ENCODE measurements at places on chromosomes 11 and 22.

DNA sequence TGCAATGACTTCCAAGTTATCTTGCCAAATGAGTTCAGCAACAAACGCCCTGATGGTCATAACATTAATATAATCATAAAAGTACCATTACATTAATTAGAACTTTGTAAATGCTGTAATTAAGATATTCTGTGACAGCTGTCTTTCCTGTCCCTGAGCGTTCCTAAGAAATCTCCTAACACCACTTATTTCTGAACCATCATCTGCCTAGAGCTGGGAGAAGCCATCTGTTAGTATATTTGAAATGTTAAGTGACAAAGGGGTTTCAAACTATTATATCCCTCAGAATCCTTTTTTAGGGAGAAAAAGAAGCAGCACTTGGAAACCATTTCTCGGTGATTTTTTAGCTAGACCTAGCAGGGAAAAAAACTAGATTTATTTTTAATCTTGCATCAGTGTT is 657.5 kb downstream of the FAM181B start:
- DNase-seq = no peak

DNA sequence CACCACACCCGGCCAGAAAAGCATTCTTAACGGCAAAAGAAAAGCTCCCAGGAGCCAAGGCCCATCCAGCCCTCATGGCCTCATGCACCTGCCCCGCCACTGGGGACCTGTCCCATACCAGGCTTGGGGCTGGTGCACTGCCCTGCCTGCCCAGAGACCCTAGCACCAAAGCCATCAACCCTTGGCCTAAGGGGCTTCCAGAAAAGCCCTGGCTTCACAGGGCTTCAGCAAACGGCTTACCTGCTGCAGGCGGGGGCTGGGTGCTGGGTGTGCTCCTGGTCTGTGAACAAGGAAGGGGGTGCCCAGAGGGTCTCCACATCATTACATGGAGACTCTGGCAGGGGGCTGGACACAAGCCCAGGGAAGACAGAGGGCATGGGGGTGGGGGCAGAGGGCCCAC is 89.5 kb downstream of the CELSR1 start:
- no peak for DNase-seq

- DNase-seq = no peak
Measured at GRCh38 chr11:110764485-110764884, 52.2 kb upstream of the ARHGAP20 start.

DNA sequence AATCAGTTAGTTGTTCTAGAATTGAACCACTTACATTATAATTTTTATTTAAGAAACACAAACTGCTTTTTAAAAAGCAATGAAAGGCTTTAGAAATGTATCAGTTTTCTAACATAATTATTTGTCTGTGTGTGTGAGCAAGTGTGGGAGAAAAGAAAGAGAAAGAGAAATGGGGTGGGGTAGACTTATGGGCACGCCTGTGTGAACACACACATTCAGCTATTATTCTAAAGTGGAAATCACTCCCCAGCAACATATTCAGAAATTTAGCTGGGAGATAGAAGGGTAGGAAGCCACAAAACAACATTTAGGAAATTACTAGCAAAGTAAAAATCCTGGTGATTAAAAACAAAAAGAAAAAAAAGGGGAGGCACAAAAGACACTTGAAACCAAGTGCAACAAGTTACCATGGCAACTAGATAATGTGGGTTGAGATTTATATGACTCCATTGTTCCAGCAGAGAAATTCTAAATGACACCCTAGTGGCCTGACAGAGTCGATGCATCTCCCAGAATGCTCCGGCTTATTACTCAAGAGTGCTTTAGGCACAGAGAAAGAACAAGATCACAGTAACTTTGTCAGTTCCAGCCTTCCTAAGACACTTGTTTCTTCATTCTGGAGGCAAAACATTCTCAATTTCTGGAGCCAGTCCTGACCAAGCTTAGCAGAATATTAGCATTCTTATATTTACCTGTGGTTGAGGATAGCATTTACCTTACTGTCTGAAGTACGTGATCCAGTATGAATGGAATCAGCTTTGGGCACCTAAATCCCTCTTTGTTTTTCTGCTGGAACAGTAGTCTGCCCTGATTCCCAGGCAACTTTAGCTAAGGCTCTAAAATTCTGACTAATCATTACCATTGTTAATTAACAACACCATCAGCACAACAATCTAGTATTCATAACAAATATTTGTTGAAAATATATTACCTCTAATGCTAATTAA is 444.4 kb downstream of the DLG2 start:
- no peak for DNase-seq

- DNase-seq = no peak
Measured at GRCh38 chr11:128179039-128179438, 408.3 kb downstream of the ETS1 start.

GRCh38 chr11:12161603-12162350 is 51.4 kb downstream of the MICAL2 start:
- DNase-seq = no peak

DNA sequence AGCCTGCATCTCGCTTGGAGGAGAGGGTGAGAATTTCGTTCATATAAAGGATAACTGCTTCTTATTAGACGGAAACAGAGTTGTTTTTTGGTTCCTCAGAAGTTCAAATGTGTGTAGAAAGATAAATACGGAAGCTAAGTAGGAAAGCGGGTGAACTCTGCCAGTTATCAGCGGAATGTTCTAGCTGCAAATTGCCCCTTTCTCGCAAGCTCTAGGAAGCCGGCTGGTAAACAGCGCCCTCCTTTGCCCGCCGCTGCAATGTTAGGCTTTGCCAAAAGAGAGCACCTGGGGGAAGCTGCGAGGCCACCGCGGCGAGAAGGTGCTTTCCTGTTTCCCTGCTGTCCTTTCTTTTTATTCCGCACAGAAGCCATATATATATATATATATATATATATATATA is 67.0 kb downstream of the IGLL5 start:
- peak; percentile 90 for DNase-seq

- DNase-seq = no peak
Measured at GRCh38 chr11:102457865-102458264, 5.3 kb upstream of the TMEM123 start.

GRCh38 chr11:130781931-130782330 is 134.3 kb downstream of the SNX19 start:
- DNase-seq = no peak

GRCh38 chr11:118151431-118151830 is 1.2 kb downstream of the SCN4B start:
- no peak for DNase-seq

GRCh38 chr11:120066738-120067437 is 71.0 kb downstream of the TRIM29 start:
- DNase-seq = no peak

DNA sequence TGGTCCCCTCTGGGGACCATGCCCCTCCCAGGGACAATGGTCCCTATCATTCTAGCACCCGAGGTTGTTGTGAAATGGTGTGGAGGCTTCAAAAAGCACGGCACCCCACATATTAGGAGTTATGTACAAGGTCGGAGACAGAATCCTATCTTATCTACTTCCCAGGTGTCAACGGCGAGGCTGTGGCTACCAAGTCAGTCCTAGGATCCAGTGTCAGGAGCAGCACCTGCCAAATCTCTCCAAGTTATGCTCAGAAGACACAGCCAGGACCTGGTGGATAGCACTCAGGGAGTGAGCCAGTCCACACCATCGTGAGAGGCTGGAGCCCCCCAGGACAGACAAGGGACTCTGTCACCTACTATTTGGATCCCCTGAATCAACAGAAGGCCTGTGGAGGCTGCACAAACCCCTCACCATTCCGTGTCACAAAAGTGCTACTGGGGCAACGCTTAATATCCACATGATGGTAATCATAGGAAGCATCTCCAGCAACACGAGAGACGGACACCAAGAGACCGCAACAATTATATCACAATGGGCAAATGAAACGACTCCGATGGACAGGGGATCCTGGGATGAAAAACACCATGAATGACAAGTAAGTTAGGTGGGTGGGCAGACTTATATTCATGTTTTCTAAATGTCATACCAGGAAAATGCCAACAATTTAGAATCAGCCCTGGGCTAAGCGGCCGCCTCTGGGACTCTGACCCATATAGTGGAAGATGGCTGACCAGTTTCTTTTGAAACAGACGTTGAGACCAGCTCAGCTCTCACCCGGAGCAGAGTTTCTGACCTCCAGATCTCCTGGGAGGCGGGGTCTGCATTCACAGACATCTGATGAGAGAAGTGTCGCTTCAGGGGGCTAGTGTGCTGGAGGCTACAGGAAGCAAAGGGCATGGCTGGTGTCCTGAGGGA is 108.4 kb downstream of the MED15 start:
- no peak for DNase-seq

DNA sequence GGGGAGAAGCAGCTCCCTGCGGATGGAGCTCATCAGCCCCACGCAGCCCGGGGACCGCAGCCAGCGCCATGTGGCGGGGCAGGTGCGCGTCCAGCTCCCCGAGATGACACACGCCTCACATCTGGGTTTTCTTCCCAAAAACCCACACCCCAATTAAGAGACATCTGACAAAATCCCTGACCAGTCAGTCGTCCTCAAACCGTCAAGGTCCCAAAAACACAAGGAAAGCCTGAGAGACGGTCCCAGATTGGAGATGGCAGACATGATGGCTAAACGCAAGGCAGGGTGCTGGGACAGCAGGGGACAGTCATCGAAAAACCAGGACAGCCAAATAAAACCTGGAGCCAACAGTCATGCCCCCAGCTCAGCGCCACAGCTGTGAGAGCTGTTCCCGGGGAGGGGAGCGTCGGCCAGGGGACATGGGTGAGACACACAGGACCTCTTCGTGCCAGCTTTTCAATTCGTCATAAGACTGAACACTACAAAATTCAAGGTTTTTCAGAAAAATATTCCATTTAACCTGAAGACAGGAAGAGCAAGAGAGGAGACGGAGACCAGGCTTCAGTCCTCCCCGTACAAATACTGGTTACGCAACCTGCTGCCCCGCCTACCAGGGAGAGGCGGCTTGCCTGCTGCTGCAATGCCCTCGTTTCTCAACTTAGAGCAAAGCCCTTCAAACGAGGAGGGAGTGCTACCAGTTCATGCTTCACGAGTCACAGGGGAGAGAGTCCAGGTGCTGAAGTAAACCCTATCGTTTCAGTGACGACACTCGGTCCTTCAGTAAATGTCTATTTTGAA is 10.5 kb downstream of the TOLLIP start:
- DNase-seq = peak; percentile 90

DNA sequence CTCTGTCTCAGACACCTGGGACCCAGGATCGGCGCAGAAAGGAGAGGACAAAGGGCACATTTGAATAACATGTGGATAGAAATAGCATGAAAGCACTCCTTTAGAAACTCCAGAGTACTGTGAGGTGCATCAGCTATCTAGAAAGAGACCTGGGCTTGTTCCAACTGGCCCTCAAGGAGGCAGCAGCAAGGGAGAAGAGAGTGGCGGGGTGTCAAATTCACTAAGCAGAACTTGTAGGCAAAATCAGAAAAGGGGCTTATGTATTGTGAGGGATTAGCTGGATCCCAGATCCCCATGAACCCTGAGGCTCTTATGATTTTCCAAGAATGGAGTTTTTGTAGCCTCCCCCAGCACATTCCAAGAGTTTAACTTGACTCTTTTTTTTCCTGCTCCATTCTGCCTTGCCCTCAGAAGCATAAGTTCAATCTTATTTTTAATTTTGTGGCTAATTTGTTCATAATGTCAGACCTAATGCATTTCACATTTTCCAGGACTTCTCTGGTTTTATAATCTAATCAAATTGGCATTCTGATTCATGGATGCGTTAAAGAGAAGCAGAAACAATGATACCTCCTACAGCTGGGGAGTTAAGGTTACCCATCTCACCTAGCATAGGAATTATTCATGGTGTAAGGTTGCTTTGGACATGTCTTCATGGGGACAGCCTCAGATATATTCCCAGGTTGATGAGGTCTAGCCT is 33.6 kb downstream of the USH1C start:
- DNase-seq = no peak

GRCh38 chr11:120289426-120289825 is 35.7 kb upstream of the TLCD5 start:
- DNase-seq = no peak

DNA sequence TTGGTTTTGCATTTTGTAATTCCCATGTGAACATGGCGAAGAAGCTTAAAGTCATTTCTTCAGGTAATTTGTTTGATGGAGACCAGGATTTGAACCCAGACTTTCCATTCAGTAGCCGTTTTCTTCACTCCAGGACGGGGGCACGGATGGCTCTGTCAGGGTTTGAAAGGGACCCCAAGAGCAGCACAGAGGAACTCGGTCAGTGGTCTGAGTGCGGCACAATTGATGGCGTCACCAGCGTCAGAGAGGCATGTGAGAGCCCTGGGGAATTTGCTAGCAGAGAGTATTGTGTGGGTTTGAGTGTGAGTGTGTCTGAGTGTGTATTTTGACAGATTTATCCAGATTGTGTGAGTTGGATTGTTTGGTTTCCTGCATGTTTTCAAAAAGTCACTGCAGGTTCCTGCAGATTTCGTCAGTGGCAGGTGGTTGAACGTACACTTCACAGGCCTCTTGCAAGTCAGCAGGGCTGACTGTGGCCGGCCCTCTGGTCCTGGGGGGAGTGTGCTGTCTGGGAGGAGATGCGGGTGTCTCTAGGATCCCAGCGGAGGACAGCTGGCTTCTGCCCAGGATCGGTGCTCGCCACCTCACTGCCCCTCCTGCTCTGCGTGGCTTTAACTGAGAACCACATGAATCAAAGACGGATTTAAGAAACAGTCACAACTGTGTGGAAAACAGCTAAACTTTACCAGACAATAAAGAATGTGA is 199.3 kb downstream of the TBC1D22A start:
- DNase-seq = no peak

GRCh38 chr22:40808018-40808841 is 10.9 kb downstream of the SLC25A17 start:
- no peak for DNase-seq

DNA sequence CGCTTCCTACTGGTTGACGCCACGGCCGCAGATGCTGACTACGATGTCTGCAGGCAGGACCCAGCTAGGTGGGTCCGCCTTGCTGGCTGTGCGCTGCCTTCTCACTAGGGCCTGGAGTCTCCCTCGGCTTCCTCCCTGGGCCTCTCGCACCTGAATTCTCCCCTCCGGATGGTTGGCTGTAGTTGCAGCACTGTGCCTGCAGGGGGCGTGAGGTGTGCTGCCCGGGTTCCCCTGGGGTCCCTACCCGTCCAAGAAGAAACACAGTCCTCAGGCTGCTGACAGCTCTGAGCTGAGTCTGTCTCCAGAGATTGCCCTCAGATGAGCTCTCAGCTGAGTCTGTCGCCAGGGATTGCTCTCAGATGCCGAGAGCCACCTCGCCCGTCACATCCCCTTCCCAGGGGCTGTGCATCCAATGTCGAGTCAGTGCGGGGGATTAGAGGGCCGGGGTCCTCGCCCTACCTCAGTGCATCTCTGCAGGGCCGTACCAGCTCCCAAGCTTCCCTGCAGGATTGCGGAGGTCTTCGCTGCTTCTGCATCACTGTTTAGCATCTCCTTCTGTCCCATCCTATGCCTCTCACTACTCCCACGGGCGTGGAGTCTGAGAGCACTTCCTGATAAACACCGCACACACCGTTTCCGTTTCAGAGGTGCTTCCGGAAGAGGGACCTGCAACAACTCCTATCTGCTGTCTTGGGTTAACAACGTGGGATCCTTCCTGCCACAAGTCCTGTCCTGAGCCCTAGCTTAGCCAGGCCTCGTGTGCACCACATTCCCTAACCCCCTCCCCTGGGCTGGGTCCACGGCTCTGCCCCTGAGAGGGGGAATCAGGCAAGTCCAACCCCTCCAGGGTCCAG is 196.9 kb downstream of the CSNK2A3 start:
- DNase-seq = no peak

GRCh38 chr11:124942466-124943253 is 6.8 kb upstream of the HEPACAM start:
- no peak for DNase-seq

GRCh38 chr11:45056529-45056928 is 89.9 kb upstream of the PRDM11 start:
- DNase-seq = no peak

- DNase-seq = no peak
Measured at GRCh38 chr22:38226853-38227649, 25.3 kb downstream of the MAFF start.

GRCh38 chr11:43545610-43546009 is 134.9 kb upstream of the HSD17B12 start:
- no peak for DNase-seq
